ENCODE measurements at places on chromosomes 1 and 21.
A peak's percentile ranks its signal among the peaks of the same experiment; 100 is the strongest.

GRCh38 chr1:221381910-221382623 lies 359.8 kb downstream of the DUSP10 start:
- DNase-seq = no peak

- no peak for DNase-seq
These were observed 21.4 kb downstream of the TEX35 start for GRCh38 chr1:178534137-178534868.

DNA sequence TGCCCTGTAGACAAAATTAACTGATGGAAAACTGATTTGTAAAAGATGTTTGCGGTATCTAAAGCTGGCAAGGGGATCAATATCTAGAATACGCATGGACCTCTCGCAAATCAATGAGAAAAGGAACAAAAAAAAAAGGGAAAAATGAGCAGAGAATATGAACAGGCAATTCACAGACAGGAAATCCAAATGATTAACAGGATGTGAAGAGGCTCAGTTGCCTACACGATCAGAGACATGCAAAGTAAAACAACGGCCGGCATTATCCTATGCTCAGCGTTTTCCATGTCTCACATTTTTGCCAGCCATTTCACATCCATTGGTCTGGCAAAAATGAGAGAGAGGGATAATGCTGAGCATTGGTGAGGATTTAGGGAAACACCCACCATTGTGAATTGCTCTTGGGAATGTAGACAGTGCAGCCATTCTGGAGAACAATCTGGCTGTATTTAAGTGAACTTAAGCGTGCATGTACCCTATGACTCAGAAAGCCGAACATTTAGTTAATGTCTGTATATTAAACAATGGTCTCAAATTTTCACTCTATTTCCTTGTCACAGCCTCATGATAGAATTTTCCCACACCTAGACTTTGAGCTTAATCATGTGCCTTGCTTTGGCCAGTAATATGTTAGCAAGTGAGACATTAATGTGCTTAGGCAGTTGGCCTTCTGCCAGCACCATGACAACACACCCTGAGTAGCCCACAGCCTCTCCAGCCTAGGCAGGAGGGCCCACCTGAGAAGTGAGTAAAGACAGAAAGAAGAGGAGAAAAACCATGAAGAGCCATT lies 61.0 kb upstream of the NBPF3 start:
- DNase-seq = no peak

- no peak for DNase-seq
These were observed 22.6 kb downstream of the PHACTR4 start for GRCh38 chr1:28392027-28392652.

DNA sequence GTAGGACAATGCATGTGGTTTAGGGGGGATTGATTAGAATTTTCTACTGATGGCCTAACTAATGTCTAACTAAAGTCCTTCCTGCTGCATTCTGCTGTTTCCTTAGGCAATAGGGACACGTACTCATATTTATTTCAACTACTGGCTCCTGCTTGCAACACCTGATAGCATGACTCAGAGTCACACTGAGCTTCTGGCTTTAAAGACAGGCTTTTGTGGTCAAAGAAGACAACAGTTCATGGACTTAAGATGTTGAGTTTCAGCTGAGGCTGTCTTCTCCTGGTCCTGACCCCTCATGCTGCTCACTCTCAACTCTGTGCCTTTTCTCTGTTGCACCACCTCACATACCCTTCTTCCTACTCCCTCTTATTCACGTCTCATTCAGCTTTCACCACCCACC lies 29.1 kb upstream of the TRABD2B start:
- no peak for DNase-seq

- DNase-seq = no peak
These were observed 12.8 kb downstream of the RNF2 start for GRCh38 chr1:185058110-185058509.

GRCh38 chr1:212721388-212722247 lies 22.0 kb upstream of the BATF3 start:
- DNase-seq = no peak

DNA sequence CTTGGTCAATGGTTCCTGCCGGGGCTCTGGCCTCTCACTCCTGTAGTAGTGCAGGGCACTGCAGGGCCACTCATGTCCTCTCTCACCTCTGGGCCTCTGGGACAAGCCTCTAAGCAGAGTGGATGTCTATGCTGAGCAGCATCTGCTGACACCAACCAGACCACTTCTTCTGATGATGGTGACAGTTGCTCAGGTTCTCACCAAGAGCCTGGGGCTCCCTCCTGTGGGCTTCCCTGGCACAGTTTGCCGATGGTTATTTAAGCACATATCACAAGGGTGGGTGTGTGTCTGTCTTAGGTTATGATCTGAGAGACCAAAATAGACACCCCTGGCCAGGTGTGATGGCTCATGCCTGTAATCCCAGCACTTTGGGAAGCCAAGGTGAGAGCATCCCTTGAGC lies 17.4 kb upstream of the GPR137B start:
- DNase-seq = no peak

DNA sequence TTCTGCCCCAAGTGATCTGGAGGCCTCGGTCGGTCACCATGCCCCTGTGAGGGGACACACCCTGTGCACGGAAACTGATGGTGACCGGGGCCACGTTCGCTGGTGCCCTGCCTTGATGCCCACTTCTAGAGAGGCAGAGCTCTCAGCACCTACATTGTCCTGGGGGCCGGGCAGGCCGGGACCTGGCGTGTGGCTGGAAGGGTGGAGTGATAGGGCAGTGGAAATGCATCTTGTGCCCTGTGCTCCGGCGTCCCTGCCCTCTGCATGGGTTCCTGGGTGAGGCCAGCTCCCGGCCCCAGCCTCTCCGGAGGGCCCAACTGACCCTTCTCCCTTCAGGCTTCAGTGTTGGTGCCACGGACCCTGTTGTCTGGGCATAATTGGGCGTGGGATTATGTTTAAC lies 11.0 kb upstream of the UMODL1 start:
- no peak for DNase-seq

DNA sequence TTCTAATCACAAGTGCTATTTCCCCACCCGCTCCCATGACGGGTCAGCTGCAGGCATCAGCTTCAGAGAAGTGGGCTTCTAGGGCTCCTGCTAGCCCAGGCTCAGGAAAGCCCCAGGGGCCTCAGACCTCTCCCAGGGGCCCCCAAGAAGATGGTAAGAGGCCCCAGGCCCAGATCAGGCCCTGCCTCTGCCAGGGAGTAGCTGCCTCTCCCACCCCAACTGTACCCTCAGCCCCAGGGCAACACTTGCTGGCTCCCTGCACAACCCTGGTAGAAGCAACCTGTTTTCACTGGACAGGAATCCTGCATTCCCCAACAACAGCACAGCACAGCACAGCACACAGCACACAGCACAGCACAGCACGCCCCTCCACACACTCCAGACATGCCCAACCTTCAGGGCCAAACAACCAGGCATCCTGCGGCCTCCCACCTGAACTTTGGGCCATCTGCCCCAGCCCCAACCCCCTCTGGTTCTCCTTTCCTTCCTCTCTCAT lies 6.5 kb downstream of the BLACAT1 start:
- DNase-seq = no peak

GRCh38 chr1:22971161-22971560 lies 1.5 kb downstream of the LACTBL1 start:
- no peak for DNase-seq

- no peak for DNase-seq
These were observed 413.9 kb downstream of the ADGRL2 start for GRCh38 chr1:82214606-82215005.

- no peak for DNase-seq
These were observed 543 bp downstream of the KRTAP12-4 start for GRCh38 chr21:44653656-44654575.

GRCh38 chr1:62362926-62363325 lies 43.7 kb upstream of the KANK4 start:
- no peak for DNase-seq

- DNase-seq = no peak
These were observed 629.3 kb upstream of the NEGR1 start for GRCh38 chr1:72911656-72912055.

GRCh38 chr1:29518183-29518835 lies 282.0 kb downstream of the PTPRU start:
- DNase-seq = no peak

- peak; percentile 45 for DNase-seq
These were observed 63.4 kb upstream of the COA6 start for GRCh38 chr1:234309598-234310459.

GRCh38 chr1:15621975-15622374 lies 4.7 kb downstream of the DDI2 start:
- no peak for DNase-seq

- no peak for DNase-seq
These were observed 178.0 kb upstream of the GALNT2 start for GRCh38 chr1:229889031-229889517.

DNA sequence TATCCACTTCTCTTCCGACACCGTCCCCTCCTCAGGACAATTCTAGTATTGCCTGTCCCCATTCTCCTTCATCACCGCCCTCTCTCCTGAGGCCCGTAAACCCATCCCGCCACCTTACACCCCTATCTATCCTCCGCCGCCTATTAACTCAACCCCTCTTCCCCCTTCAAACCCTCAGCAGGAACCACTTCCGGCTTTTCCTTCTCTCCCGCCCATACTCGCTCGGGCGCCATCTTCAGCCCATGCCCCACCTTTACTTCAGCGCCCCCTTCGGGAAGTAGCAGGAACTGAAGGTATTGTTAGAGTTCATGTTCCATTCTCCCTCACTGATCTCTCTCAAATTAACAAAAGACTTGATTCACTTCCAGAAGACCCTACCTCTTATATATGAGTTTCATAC lies 31.6 kb downstream of the VN1R5 start:
- no peak for DNase-seq

DNA sequence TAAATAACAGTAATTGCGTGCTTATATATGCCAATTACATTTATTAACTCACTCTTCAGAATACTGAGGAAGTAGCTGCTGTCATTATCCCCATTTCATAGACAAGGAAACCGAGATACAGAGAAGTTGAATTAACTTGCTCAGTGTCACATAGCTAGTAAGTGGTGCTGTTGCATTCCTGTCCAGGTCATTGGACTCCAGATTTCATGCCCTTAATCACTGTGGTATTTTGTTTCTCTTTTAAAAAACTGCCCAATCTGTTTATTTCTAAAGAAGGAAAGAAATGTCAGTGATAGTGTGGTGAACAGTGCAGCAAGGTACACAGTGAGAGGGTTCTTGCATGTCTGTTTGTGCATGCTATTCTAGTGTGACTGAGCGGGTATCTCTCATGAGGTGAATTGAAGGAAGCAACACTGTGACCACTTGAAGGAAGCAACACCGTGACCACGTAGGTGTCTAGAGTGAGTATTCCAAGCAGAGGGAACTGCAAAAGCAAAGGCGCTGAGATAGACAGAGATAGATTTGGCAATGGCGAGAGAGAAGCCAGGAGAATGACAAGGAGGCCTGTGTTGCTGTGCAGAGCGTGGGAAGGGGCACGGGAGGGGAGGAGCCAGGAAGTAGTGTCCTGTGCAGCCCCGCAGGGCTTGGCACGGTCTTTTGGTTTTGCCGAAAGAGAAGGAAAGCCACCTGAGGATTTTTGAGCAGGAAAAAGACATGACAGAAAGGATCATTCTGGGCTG lies 95.9 kb downstream of the CAMTA1 start:
- no peak for DNase-seq

GRCh38 chr1:26378088-26378878 lies 5.7 kb upstream of the ZNF683 start:
- DNase-seq = no peak

GRCh38 chr1:229561141-229561540 lies 2.6 kb upstream of the ABCB10 start:
- DNase-seq = no peak

DNA sequence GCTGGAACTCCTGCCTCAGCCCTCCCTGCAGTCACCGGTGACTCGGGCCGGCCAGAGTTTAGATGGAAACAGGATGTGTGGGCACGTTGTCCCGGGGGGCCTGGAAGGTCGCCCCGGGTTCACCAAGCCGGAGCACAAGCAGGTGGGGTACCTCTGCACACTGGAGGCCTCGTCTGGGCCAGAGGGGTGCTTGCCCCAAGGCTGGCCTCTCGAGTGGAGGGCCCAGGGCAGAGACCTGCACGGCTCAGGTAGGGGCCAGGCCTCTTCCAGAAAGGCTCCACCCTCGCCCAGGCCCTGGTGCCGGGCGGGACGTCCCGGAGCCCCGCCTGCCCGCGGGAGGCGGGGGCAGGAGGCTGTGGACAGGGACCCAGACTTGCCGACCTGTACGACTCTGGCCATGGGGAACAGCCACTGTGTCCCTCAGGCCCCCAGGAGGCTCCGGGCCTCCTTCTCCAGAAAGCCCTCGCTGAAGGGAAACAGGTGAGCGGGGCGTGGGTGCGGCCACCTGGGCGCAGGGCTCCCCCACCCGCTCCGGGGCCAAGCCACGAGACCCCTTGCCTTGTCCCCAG lies at the start of gene PLEKHN1:
Gene PLEKHN1, plus strand, starts transcription at position 348 of the 569 bp plus-strand sequence. Its CDS starts 50 bp downstream, at position 398.
- DNase-seq = peak; percentile 65

DNA sequence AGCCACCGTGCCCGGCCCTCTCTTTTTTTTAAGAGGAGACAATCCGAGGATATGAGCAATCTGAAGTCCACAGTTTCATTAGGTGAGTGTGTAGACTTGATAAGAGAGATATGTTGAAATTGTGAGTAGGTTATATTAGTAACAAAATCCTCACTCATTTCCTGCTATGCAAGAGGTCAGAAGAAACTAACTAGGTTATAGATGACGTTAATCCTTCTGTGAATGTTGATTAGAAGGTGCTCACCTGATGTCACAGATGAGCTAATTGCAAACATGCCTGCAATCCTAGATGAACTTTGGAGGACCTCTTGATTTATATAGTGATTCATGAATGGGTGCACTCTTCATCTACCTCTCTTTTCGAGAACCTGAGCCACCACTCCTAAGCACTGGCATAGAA lies 29.3 kb downstream of the NTMT2 start:
- no peak for DNase-seq

- no peak for DNase-seq
These were observed 46.3 kb upstream of the TARBP1 start for GRCh38 chr1:234525099-234525799.

GRCh38 chr1:167933788-167934187 lies 2.7 kb upstream of the DCAF6 start:
- DNase-seq = no peak

DNA sequence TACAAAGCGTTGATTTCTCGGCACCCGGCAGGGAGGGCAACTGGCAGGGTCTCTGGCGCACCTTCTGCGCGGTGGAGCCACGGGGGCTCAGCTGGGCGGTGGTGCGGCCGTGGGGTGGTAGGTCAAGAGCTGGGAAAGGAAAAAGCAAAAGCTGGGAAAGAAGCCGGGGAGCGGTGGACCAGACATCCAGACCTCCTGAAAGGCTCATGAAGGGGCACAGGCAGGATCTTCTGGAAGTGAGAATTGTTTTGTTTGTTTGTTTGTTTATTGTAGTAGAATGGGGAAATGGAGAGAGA lies 7.2 kb upstream of the RNU1-1 start:
- DNase-seq = no peak

- no peak for DNase-seq
These were observed 270.0 kb downstream of the USP25 start for GRCh38 chr21:15999741-16000140.

GRCh38 chr1:3099861-3100260 lies 30.9 kb downstream of the PRDM16 start:
- no peak for DNase-seq

DNA sequence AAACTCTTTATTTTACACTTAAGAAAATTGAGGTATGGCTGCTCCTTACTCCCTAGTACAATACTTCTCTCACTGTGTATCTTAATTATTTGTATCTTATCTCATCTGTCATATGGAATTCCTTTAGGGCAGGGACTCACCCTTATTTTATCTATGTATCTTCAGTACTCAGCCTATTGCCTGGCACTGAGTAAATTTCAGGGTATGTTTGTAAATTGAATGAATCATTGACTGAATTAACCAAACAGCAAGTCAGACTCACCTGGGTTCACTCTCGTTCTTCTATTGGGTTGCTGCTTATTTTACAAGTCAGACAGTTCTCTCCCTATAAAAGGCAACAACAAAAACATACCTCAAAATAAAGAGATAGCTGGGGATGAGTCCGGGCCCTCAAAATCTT lies 63.8 kb downstream of the LAMC1 start:
- DNase-seq = no peak
